Caki2 (cell line): ENCODE measurements at places on chromosomes 3 and 15.

- DNase-seq = no peak
These were observed 10.8 kb upstream of the SLC6A20 start for GRCh38 chr3:45807133-45807532.

DNA sequence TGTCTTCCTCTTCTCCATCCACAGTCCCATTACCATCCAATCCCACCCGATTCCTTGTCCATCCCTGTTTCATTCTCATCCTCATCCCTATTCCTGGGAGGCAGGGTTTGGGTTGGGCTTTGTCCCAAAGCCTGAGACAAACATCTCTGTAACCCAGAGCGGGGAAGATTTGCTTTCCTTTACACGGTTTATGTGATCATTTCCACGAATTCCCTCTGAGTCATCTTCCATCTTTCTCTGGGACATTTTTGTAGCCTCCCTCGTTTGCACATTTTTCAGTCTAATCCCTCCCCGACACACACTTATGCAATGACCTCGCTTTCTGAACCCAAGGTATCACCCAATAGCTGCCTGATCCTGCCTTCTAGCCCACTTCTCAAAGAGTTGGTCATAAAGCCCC, 22.8 kb downstream of the DUOX2 start:
- DNase-seq = no peak

DNA sequence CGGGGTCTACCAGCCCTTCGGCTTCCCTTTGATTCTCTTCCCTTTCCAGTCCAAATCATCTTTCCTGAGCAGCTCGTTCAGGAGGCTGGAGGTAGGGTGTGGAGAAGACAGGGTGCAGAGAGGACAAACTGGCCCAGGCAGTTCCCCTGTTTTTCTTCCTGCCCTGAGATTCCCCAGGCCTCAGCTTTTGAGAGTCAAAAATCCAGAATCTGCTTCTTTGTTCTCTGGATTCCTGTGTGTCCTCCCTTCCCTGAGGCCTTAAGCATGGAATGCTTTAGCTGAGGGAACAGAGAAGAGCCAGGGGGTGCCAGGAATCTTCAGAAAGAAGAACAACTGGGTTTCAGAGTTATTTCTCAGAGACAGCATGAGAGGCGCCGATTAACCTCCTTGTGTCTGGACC, 26.7 kb upstream of the LRTM1 start:
- DNase-seq = no peak

DNA sequence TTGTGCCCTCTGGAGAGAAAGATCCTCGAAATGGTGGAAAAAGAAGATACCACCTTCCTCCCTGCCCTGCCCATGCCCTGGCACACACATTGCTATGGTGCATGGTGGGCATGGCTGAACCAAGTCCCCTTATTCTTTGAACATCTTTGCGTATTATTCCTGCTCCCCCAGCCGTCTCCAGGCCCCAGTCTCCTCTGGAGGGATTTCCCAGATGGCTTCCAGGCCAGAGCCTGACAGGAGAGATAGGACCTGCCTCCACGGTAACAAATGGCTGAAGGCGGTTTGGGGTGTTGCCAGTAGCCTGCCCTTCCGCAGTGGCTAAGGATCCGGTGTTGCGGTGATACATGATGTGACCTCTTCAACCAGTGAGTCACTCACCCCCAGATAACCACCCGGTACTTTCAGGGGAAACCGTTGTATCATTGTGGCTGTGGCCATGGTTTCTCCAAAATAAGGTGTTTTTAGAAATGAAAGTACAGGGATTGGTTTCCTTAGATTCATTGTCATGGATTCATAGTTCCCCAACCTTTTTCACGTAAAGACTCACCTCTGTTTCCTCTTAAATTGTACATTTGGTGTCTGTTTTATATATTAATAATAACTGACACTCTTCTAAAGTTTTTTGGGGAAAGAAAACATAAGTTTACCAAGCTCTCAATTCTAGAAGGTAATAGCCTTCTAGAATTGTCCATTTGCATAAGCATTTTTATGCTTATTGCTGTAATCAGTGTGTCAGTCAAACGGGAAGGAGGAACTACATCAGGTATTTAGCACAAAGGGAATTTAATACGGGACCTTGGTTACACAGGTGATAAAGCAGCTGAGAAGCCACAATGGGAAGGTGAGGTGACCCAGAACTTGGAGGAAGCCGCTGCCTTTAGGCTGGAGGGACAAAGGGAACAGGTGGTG, 25.9 kb downstream of the SMAD3 start:
- DNase-seq = peak; percentile 95

DNA sequence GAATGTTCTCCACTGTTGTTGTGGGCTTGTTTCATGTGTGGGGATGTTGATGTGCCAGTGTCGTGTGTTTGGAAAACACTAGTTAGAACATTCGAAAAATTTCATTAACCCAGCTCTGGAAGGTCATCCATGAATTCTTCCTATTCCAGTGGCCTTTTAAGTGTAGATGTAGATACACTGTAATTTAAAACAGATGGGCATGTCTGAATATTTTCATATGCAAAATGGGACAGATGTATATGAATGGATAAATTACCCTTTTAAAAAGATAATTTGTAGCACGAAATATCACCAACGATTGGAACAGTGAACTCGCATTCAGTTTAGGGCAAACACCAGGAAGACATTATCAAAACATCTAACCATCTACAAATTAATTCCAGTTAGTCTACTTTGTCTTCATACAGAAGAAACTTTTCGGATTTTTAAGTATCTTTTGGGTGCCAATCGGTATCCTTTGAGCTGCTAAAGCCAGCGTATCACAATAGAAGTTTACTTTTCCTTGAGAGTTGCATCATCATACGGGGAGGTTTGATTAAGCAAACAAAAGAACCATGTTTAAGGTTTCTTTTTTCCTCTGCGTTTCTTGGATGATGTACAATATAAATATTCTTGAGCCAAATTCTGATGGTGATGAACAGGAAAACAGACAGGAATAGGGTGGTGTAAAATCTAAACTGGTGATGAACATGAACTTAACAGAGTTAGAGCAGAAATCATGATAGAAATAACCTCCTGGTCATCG, 528.1 kb downstream of the FOXP1 start:
- DNase-seq = no peak

- no peak for DNase-seq
These were observed 41.0 kb downstream of the ZNF106 start for GRCh38 chr15:42449770-42450424.
